Activated T-cell treated with anti-CD3 and anti-CD28 coated beads, Interleukin-2, amount 50 U/mL, for 72 hours (primary cell): ENCODE measurements at places on chromosomes 7 and 10. TPM values are rescaled to one million over a fixed set of nuclear protein-coding genes. Genes with fewer than 3 reads are reported as not detected.

DNA sequence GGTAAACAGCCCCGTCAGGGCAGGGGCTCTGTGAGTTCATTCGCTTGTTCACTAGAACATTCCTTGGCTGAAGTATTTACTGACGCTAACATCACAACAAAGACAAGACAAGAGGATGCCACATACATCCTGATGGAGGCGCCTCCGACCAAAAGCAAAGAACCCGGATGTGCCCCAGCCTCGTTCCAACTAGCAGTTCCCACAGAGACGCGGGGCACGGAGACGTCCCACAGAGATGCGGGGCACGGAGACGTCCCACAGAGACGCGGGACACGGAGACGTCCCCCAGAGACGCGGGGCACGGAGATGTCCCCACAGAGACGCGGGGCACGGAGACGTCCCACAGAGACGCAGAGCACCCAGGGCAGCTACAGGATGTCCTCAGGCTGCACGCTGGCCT is 35.4 kb upstream of the CFAP46 start:
- no peak for DNase-seq
- no peak overlapping the region for H3K27ac ChIP-seq
- no peaks in the 10 kb centered on the region for H3K36me3 ChIP-seq

- H3K27me3 ChIP-seq = peaks cover 19% of the 10 kb centered on the region
- H3K36me3 ChIP-seq = no peaks in the 10 kb centered on the region
- no peak overlapping the region for H3K4me3 ChIP-seq
- DNase-seq = peak; percentile 36
Measured at GRCh38 chr10:124153023-124153826, 59.8 kb upstream of the CHST15 start.

Gene PARD3
- total RNA-seq = 2.3 TPM

Gene CFAP70
- total RNA-seq = 0.95 TPM

GRCh38 chr10:129941199-129942018 is 22.7 kb downstream of the EBF3 start:
- H3K27ac ChIP-seq = no peak overlapping the region
- no peaks in the 10 kb centered on the region for H3K4me1 ChIP-seq
- no peak overlapping the region for H3K4me3 ChIP-seq
- DNase-seq = no peak

GRCh38 chr7:66668677-66669076 is 40.0 kb downstream of the KCTD7 start:
- no peak overlapping the region for H3K4me3 ChIP-seq
- peak; percentile 12 for DNase-seq
- H3K36me3 ChIP-seq = no peaks in the 10 kb centered on the region
- peaks cover 12% of the 10 kb centered on the region for H3K4me1 ChIP-seq

DNA sequence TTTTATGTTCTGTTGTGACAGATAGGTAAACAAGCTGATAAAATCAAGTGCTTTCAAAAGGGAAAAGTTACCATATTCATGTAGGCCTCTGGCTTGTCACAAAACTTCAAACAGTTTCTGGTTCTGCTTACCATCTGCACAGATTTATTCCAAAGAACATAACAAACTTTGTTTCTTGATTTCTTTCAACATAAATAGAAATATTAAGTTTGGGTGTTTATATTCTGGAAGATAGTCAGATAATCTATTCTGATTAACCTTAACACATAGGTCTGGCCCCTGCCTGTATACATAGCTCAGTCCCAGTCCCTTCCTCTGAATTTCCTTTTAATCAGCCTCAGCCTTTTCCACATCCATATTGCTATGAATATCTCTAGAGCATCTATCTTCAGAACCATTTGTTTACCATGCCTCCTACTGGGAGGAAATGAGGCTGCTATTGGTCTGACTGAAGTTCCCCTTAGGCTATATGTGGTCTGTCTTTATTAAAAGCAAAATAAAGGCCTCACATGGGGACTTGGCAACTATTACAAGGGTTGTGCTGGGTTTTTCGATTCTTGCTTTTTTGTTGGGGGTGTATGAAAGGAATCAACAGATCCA is 319.0 kb downstream of the HPSE2 start:
- H3K4me3 ChIP-seq = no peak overlapping the region
- H3K27ac ChIP-seq = no peak overlapping the region
- no peaks in the 10 kb centered on the region for H3K4me1 ChIP-seq
- DNase-seq = no peak
- no peaks in the 10 kb centered on the region for H3K36me3 ChIP-seq

GRCh38 chr7:18357691-18358090 is 137.9 kb upstream of the HDAC9 start:
- H3K36me3 ChIP-seq = no peaks in the 10 kb centered on the region
- H3K4me3 ChIP-seq = no peak overlapping the region
- H3K27me3 ChIP-seq = no peaks in the 10 kb centered on the region
- no peak for DNase-seq

DNA sequence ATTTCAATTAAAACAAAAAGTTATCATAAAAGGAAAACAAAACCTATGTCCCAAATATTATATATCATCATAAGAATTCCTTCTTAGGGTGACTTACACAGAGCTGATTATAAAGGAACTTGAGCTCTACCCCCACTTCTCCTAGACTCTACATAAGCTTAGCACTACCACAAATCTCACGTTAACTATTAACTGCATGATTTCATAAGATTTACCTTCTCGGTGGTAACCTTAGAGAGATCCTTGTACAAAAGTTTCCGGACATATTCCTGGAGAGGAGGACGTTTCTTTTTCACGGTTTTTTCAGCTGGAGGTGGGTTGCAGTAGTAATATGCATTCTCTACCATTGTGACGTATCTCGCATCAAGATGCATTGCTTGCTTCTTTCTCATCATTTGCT is 83.7 kb downstream of the UPF2 start:
- no peaks in the 10 kb centered on the region for H3K4me1 ChIP-seq
- H3K4me3 ChIP-seq = no peak overlapping the region
- DNase-seq = no peak
- no peak overlapping the region for H3K27ac ChIP-seq

DNA sequence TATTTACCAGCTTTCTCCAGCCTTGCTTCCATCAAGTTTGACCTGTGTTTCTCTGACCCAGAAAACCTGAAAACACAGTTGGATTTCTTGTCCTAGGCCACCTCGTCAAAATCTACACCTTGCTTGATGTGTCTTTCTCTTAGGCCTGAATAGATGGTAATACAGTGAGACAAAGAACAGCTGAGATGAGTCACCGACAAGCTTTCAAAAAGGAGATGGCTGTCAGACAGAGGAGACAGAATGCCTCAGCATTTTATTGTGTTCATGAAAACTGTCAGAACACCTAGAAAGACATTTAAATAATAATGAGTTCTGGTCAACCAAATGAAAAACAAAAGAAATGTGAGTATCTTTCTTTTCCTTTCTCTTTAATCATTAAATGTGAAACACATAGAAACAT is 119.7 kb upstream of the SORCS1 start:
- no peaks in the 10 kb centered on the region for H3K27me3 ChIP-seq
- H3K27ac ChIP-seq = no peak overlapping the region
- no peak overlapping the region for H3K4me3 ChIP-seq
- DNase-seq = no peak

GRCh38 chr7:117111535-117111934 is 158.2 kb downstream of the ST7 start:
- H3K4me3 ChIP-seq = no peak overlapping the region
- H3K27ac ChIP-seq = no peak overlapping the region
- peaks cover 39% of the 10 kb centered on the region for H3K4me1 ChIP-seq
- no peak for DNase-seq
